Umbilical cord (tissue), 2 donors: ENCODE measurements at places on chromosomes 1 and 21.

GRCh38 chr1:76471536-76471935 lies 395.7 kb upstream of the ST6GALNAC5 start:
- DNase-seq = no peak

DNA sequence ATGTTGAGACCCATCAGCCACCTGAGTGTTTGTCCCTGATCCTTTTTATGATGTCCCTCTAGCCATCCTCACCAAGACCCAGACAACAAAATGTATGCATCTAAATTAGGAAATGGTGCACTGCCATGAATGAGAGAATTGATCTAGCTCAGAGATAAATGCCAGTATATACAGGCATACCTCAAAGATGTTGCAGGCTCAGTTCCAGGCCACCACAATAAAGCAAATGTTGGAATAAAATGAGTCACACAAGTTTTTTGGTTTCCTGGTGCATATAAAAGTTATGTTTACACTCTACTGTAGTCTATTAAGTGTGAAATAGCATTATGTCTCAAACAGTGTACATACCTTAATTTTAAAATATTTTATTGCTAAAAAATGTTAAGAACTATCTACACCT lies 63.9 kb downstream of the CHIA start:
- DNase-seq = no peak

DNA sequence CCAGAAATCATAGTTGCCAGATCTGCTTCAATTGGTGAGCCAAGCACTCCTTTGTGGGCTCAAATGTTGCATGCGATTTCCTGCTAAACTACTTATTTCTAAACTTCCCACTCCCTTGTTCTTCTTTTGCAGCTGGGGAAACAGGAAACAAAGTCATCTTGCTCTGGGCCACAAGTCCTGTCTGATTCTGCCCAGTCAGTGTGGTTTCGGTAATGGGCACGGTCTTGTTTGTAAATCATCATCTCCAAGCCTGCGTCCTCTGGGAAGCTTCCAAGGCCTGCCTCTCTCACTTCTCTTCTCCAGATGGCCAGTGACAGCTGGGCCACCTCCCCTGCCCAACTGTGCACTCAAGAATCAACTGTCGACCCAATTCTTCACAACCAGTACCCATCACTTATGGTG lies 4.4 kb downstream of the S100A8 start:
- peak; percentile 22 for DNase-seq

DNA sequence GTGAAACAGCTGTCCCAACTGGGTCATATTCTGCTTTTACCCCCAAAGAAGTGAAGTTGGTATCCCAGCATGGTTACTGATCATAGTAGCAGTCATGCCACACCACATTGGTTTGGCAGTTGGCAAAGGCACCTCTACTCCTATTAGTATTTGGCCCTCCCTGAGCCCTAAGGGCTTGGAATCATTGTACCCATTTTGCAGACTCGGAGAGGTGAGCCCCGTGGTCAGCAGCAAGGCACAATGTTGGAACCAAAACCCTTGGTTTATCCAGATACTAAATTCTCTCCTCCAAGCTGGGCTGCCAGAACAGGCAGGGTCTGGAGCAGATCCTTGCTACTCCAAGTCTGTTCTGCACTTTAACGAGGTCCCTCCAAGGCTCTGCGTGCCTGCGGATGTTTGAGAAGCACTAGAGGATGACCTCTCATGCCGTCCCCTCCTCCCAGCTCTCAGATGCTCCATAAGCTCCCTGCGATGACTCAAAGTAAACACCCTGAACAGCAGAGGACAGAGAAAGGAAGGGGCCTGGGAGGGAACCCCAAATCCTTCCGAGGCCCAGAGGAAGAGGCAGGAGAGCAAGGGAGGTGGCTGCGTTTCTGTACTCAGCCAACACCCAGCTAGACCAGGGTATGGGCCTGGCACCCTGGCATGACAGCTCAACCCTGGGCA lies 89.3 kb downstream of the PAX7 start:
- peak; percentile 46 for DNase-seq

DNA sequence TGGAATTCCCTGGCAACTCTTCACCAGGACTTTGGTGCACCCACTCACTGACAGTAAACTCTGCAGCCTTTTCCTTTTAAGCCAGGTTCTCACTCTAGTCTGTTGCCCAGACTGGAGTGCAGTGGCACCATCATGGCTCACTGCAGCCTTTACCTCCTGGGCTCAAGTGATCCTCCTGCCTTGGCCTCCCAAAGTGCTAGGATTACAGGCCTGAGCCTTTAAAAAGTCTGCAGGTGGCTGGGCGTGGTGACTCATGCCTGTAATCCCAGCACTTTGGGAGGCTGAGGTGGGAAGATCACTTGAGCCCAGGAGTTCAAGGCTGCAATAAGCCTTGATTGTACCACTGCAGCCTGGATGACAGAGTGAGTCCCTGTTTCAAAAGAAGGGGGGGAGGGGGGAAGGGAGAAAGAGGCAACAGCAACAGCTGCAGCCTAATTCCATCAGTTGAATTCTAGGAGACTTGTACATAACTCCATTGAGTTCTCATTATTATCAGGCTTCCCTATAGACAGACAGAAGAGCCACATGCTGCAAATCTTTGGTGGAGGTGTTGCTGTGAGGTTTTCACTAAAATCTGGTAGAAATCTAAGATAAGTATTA lies 8.1 kb upstream of the HNRNPR start:
- DNase-seq = no peak

GRCh38 chr1:168466714-168467131 lies 77.1 kb downstream of the XCL2 start:
- peak; percentile 73 for DNase-seq

DNA sequence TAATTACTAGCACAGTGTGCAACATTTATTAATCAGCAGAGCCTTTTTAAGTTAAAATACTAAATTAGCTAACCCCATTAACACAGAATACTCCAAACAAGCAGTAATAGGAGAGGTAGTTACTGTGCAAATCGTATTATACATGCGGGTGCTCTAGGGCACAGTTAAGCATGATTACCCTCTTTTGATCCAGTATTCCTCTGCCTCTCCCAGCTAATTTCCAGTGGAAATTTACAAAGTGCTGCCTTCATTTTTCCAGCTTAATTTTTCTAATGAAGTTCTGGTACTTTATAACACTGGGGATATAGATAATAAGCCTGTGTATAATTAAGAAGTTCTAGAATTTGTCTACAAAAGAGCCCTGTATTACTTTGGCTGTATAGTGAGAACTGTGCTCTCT lies 159.9 kb downstream of the SPATA17 start:
- no peak for DNase-seq

DNA sequence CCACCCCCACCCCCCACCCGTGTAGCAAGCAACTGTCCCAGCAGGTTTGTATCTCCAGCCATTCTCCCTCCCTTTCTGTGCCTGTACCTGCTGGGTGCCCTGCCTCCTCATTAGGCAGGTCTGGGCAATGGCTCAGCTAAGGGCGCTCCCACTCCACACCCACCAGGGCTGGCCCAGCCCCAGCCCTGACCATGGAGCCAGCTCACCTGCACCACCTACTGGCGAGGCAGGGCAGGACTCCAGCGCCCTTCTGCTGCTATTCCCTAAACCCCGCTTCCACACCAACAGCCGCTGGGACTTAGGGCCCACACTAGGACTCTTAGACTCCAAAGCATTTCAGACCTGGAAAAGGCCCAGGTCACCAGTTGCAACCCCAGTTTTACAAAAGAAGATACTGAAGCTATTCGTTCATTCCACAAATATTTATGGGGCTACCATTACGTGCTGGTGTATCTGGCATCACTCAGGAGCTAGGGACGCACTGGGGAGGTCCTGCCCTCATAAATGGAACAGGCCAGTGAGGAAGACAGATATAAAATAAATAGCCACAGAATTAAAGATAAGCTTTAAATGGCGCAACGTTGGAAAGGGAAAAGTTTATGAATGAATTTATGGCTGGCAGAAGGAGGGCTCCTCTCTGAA lies 24.0 kb downstream of the PGLYRP3 start:
- DNase-seq = no peak

GRCh38 chr1:231581859-231582258 lies 44.7 kb upstream of the DISC1 start:
- DNase-seq = no peak

- DNase-seq = no peak
Measured at GRCh38 chr1:7727809-7728471, 43.2 kb upstream of the VAMP3 start.

- DNase-seq = no peak
Measured at GRCh38 chr1:179107706-179108629, 26.1 kb downstream of the TOR3A start.

GRCh38 chr1:42176902-42177519 lies 12.5 kb upstream of the GUCA2A start:
- DNase-seq = no peak

DNA sequence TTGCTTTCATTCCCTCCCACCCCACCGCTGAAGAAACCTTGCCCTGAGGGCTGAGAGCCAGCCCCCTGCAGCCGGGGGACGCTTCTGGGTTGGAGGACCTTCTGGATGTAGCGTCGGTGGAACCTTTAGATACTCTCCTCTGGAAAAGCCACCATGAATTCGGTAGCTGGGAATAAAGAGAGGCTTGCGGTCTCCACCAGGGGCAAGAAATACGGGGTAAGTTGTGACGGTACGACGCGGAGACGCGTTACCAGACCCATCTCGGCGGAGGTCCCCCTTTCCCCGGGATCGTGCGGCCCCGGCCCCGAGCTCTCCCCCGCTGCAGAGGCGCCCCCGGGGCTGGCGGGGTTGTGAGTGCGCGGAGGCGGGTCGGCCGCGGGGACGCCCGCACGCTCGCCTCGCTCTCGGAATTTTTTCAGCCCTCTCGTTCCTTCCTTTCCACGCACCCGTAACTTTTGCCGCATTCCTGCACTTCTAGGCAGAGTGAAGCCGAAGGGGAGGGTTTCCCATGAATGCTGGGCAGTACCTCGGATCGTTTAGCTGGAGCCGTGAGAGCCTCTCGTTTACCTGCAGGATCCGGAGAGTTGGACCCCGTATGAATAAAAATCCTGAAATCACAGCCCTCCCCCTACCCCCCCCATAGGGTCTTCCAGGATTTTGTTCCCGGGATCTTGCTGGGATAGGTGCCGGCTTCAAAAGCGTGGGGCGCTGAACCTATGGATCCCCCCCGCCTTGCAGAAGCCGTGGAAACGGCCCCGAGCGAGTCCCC lies 671 bp downstream of the KIF26B start:
- DNase-seq = peak; percentile 22

DNA sequence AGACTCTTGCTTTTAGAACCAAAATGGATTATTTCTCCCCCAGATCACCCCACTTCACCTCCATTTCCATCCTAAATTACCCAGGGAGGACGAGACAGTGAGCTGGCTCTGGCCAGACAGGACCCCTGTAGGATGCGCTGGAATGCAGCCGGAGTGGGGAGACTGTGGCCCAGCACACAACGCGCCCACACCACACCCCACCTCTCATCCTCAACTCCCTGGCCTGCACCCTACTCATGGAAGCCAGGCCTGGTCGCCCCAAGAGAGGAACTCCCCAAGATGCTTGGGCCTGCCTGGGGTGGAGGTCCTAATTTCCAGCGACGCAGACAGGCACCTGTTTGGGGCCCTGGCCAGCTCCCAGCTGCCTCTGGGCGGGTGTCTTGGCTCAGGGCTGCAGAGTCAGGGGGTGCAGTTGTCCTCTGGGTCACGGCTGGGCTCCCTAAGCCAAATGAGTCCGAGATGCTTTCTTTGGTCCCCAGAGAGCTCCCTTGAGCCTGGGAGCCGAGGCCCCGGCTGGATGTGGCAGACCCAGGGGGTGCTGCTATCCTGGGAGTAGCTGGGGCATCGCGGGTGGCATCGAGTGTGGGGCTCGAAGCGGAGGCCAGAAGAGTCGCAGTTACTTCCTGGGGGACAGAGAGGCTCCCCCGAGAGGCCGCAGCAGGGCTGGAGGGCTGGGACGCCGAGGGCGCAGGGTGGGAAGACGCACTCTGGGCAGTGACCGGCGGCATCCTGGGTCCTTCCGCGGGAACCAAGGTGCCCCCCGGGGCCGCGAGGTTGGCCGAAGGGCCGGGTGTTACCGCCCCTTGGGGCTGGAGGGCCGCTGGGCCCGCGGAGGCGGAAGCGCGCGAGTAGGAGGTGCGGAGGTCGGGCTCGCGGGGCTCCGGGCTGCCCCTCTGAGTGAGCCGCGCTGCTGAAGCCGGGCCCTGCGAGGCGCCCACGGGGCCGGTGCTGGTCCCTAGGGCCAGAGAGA lies 10.4 kb downstream of the CLEC20A start:
- DNase-seq = peak; percentile 22

DNA sequence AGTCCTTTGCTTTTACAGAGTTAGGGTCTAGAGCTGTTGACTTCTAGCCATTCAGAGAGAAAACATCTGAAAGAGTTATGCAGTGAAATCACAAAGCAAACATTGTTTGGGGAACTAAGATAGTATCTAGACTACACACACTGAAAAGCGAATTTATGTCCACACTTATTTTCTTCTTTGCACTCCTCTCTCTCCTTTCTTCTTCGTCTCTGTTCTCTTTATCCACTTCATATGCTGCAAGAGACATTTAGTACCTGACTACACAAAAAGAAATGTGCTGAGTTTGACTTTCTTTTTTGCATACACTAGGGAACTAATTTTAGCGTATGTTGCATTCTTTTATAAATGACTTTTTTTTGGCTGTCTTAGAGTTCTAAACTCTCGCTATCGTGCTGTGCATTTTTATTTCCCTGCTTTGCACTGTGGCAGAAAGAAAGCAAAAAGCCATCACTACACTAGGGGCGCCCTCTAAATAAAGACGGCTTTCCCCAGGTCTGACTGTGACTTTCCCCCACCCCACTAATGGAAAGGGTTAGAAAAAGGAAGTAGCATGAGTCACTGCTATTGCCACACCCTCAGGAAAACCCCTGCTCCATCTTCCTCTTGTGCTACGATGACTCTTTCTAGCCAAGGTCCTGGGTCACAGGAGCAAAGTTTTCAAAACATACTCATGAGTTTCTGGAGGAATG lies 65.7 kb downstream of the MAP3K7CL start:
- peak; percentile 67 for DNase-seq

DNA sequence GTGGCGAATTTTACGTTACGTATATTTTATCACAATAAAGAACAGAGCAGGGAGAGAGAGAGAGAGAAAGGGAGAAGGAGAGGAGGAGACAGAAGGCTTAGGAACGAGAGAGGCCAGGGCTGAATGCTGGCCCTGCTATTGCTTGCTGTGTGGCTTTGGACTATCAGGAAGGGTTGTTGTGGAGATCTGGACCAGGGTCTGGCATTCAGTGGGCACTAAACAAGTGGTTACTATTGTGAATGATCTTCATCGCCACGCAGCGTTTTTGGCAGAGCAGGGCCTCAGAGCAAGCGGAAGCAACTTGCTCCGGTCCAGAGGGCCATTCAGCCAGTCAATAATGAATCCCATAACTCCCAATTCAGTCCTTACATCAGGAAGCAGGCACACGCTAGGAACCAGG lies 26.4 kb downstream of the PIK3C2B start:
- no peak for DNase-seq
